Activated naive CD4-positive, alpha-beta T cell treated with anti-CD3 and anti-CD28 coated beads, Interleukin-2, amount 50 U/mL, for 16 hours (primary cell): ENCODE measurements at places on chromosomes 2 and 18.

- no peak for DNase-seq
Measured at GRCh38 chr18:5817816-5818215, 77.5 kb downstream of the TMEM200C start.

DNA sequence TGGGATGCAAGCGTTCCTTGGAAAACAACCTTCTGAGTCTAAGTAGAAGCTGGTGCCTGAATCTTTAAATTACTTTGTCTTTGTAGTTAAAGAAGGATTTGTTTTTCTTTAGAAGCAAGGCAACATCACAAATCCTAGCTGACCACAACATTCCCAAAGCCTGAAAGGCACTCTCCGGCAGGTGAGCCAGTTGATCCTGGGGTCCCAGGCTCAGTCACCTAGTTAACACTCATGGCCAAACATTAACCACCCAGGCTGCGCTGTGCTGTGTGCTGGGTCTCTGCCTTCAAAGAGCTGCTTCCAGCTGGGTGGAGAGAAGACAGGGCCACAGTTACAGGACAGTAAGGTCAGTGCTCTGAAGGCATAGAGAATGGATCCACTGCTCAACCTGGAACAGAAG is 120.0 kb upstream of the TRIB2 start:
- no peak for DNase-seq

DNA sequence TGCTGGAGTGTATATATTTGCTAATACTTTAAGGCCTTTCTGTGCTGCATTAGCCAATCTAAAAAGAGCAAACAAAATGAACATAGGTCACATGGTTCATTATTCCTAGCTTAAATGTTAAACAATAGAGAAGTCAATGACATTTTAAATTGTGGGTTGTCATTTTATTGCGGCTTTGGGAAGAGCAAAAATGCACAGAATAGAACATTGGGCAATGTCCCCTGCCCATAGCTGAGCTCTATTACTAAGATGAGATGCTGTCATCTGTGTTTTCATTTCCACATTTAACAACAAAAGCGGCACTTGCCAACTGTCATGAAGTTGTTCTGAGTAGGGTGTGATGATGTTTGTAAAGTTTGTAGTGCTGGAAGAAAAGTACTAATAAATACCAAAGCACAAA is 3.2 kb upstream of the VAPA start:
- no peak for DNase-seq

DNA sequence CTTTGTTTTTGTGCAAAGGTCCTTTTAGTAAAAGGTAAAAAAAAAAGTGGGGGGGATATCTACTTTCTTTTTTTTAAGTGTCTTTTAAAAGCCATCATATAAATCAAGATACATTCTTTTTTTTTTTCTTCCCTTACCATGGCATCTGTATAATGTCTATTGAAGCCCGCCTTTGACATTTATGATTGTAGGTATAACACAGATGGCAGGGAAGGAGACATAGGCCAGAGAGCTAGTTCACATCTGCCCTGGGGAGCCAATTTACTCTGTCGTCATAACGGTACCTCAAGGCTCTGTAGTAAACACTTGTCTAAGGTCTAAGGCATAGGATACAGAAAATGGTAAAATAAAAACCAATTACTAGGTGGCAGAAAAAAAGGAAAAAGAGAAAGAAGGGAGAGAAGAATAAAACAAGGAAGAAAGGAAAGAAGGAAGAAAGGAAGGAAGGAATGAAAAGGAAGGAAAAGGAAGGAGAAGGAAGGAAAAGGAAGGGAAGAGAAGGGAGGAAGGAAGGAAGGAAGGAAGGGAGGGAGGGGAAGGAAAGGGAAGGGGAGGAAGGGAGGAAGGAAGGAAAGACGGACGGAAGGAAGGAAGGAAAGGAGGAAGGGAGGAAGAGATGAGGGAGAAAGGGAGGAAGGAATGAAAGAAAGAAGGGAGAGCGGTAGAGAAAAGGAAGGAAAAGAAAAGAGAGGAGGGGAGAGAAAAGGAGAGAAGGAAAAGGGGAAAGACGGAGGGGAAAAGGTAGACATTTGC is 343.5 kb downstream of the RBM43 start:
- DNase-seq, result no peak

DNA sequence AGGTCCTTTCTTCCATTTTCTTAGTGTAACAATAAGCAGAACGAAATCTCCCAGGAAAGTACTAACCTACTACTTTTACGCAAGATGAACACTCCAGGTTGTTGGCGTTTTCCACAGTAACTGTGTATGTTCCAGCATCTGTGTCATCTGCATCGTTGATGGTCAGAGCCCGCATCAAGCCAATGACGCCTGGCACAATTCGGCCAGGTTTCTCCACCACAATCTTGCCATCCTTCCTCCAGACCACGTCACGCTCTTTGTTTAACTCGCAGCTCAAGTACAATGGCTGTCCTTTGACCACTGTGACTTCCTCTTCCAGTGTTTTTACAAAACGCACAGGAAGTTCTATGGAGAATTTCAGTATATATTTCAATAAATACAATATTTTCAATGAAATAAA is 155.6 kb downstream of the PLEKHA3 start:
- no peak for DNase-seq

- no peak for DNase-seq
Measured at GRCh38 chr2:218312267-218312756, 20.0 kb upstream of the TMBIM1 start.

DNA sequence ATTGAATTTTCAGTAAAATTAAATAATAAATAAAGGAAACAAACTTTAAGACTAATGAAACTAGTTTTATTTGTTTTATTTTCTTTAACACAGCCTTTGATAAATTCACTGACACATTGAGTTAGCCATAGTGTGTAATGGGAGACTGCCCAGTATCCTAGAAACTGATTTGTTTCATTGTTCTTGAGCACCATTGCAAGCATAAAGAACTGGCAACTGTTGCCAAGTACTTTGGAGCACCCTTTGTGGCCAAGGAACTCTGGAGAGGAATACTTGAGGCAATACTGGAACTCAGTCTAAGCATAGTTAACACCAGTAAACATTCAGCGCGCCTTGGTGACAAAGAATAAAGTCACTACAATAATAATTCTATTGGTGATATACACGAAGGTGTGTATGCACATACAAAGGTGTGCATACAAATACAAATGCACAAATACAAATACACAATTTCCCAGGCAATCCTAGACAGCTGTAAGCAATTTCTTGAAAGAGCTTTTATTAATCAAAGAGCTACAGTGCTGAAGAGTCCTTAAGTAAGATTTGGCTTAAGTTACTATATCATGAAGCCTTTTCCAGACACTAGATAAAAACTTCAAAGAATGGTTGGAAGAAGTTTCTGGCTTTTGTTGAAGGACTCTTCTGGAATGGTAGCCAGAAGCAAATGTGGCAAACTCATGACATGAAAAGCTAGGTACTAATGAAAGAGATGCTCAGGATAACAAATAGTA is 1371.2 kb downstream of the LRP1B start:
- no peak for DNase-seq

DNA sequence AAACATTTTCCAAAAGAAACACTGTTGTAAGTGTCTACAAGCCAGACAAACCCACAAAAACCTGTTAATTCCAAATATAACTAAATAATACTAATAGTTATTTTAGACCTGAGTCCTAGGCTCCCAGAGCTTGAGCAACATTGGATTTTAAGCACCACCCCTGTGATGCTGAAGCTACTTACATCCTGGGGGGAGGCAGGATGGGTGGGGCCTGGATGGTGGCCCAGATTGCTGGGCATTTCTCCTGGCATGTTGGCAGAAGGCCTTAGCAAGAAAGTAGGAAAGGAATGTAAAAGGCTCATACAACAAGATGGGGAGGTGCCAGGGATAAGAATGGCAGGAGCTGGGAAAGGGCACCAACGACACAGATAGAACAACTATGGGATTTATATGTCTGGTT is 50.7 kb upstream of the OTX1 start:
- DNase-seq, result no peak

DNA sequence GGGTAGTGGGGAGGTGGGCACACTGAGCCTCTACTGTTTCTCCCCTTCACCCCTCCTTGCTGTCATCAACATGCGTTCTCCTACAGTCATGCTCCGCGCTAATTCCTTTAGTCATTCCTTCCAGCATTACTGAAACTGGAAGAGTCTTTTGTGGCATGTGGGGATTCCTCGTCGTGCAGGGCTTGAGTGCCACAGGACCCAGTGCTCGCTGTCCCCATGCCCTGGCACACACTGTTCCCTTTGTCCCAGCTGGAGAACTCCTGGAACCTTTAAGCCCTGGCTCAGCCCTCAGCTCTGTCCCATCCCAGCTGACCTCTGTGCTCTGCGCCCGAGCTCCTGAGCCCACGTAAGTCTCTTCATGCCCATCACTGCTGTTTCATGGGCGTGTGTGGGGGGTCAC is 42.1 kb downstream of the ODC1 start:
- DNase-seq, result no peak

DNA sequence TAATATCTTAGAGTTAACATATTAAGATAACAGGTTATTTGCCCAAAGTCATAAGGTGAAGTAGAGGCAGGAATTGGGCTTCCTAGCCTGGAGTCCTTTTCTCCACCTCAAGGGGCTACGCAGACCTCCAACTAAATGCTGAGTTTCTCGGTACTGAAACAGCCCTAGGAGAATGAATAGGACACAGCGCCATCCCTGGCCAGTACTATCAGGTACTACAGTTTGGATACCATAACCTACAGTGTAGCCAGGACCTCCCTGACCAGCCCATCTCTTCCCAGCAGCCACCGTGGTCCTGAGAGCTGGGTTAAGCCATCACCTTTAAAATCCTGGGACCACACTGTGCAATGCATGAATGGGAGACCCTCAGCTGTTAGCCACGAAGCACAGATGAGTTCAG is 15.7 kb downstream of the CASP8 start:
- DNase-seq, result no peak
